H1 (cell line): ENCODE measurements at places on chromosomes 4 and X. TPM values are rescaled to one million over a fixed set of nuclear protein-coding genes. Genes with fewer than 3 reads are reported as not detected.

DNA sequence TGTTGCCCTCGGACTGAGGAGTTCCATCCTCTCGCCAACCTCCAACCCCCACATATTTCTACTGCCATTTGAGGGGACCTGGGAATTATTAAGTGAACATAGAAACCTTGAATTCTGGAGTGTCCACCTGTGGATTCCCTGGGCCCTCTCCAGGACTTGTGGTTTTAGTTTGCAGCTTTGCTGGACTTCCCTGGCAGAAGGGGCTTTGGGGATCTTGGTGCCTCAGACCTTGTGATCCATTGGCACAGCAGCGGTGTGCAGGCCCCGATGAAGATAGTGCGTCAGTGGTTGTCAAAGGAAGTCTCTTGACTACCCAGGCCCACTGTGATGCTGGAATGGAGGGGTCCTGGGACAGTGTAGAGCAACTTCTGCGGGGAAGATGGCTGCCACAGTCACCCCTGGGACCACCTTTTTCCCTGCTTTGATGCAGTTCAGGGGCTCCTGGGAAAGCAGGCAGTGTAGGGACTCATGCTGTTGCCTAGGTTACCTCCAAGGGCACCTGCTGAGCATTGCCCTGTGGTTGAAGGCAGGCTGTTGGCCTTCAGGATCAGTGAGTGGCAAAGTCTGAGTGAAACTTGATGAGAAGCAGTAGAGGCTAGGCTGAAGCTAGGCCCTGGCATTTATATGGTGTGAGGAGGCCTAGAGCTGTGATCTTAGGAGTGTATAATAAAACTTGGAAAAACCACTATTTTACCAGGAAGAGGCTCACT lies 2.2 kb downstream of the SLC16A2 start:
- no peak for DNase-seq

DNA sequence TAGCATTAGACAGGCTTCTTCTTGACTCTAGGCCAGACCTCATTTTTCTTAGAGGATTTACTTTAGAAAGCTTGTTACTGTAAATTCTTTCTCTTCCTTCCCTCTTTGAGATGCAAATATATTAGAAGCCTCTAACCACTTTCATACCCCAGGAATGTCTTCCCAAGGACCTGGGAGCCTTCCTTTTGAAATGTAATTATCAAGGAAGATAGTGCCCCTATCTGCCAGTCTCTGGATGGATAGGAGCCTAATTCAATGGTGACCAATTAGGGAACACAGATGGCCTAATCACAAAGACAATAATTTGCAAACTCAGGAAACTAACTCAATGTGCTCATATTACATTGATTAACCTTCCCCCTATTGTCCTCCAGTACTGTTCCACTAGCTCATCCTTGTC lies 145.6 kb upstream of the DCAF8L1 start:
- DNase-seq = no peak

The TLR3 gene
- 2.0 and 2.6 TPM in 2 replicates for total RNA-seq

- no peak for DNase-seq
These were observed 899.3 kb downstream of the STIM2 start for GRCh38 chr4:27759611-27760575.

The INTU gene
- total RNA-seq = 12.8 and 15.1 TPM in 2 replicates

DNA sequence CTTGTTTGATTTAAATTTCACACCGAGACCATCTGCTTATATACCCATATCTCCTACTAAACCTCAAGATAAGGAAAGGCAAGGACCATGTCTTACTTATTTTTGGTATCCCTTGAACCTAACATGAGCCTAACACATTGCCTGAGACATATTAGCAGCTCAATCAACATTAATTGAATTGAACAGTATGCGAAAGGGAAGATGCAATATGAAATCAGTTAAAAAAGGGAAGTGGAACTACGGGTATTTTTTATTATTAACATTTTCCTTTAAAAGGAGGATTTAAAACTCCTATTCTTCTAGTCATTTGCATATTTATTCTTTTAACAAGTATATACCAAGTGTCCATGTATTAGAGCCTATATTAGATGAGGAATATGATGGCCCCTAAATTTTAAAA lies 197.0 kb downstream of the CAMK2D start:
- DNase-seq = no peak
